ENCODE measurements at places on chromosomes 3 and 15.

DNA sequence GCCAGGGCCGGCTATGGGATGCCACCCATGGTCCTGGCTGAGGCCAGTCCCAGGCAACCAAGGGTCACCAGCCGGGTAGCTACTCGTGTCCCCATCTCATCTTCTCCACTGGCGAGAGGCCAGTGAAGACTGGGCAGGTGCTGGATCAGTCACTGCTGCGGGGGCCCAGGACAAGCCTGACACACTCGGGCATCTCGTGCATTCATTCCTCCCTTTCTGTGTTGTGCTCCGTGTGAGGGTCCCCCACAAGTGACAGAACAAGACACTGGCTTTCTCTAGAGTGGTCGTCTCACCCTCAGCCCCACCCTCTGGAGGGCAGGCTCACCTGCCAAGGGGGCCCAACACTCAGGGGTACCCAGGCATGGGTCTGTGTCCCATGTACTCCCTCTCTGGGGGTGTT, 48.4 kb downstream of the ROPN1B start:
- no peak for DNase-seq

GRCh38 chr3:187628169-187628568, 42.0 kb downstream of the SST start:
- DNase-seq, result no peak

DNA sequence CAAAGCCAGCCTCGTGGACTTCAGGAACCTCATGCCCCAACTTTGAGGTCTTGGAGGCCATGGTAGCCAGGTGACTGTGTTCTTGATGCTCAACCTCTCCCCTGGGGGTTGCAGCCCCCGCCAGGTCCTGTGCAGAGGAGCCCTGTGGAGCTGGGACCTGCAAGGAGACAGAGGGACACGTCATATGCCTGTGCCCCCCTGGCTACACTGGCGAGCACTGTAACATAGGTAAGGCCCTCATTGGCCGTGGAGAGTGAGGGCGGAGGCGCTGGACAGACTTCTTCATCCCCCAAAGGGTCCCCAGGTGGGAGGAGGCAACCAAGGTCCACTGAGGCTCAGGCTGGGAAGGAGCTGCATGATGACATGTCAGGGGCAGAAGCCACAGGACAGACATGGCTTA, 35.1 kb downstream of the HAPLN3 start:
- DNase-seq, result no peak

GRCh38 chr3:171157286-171157685, 130.8 kb upstream of the SLC2A2 start:
- no peak for DNase-seq

GRCh38 chr3:176951586-176952292, 245.5 kb downstream of the TBL1XR1 start:
- DNase-seq, result no peak

GRCh38 chr3:194140520-194141414, 4.8 kb downstream of the HES1 start:
- DNase-seq, result no peak

- no peak for DNase-seq
These were observed 208.7 kb upstream of the GADL1 start for GRCh38 chr3:31103181-31103580.

DNA sequence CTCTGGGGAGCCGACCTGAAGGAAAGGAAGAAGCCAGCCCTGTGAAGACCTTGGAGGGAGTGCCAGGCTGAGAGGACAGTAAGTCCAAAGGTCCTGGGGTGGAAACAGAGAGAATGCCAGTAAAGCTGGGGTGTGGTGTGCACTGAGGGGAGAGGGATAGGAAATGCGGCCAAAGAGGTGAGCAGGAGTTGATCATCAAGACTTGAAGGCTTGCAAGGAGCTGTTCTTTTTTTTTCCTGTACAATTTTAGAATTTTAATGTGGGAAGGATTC, 73.8 kb downstream of the SYNPR start:
- no peak for DNase-seq

GRCh38 chr3:191499307-191500080, 38.5 kb downstream of the PYDC2 start:
- DNase-seq, result no peak

GRCh38 chr15:26129852-26130251, 266.7 kb upstream of the ATP10A start:
- no peak for DNase-seq
